Stimulated activated CD4-positive, alpha-beta T cell treated with anti-CD3 and anti-CD28 coated beads, TNF-alpha, amount 100 ng/mL, for 48 hours (primary cell): ENCODE measurements at places on chromosomes 3 and 15.
A peak's percentile ranks its signal among the peaks of the same experiment; 100 is the strongest.

DNA sequence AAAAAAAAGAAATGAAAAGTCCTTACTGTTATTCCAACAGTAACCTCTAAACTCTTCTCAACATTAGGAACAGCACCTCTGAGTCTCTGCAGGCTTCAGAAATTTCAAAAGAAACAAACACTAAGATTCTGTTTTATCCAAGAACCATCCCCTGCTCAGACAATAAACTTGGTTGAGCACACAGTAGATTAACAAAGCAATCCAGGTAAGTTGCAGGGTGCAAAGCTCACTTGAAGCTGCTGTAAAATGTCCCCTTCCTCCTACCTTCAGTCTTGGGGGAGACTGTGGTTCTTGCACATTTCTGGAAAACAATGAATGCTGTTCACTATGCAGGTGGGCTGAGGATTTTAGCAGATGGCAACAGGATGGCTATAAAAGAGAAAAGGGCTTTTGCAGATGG lies 484.1 kb downstream of the IGSF11 start:
- no peak for DNase-seq

- DNase-seq, result no peak
Measured at GRCh38 chr3:57434041-57434440, 110.1 kb downstream of the DNAH12 start.

- DNase-seq, result no peak
Measured at GRCh38 chr3:106125321-106125720, 256.5 kb upstream of the CBLB start.

GRCh38 chr3:176505878-176506621 lies 691.2 kb downstream of the TBL1XR1 start:
- no peak for DNase-seq

- no peak for DNase-seq
Measured at GRCh38 chr15:44763187-44763586, 26.9 kb downstream of the TRIM69 start.

- no peak for DNase-seq
Measured at GRCh38 chr3:176906046-176906905, 291.0 kb downstream of the TBL1XR1 start.

DNA sequence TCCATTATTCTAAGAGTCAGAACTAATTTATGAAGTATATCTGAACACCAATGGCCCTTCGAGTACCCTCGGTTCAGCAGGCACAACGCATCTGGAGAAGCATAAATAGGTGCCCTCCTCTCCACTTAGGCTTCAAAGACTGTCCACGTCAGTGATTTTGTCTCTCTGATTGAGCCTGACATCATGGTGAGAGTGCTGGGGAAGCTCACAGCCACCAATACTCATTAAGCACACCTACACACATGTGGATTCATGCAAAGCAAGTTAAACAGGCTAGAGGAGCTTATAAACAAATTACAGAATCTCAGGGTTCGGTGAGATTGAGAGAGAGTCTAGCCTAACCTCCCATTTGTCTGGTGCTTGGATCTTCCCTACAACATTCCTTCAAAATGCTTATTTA lies 3.6 kb downstream of the CLDN1 start:
- DNase-seq, result no peak

- DNase-seq, result no peak
Measured at GRCh38 chr3:41882956-41883355, 78.9 kb downstream of the ULK4 start.

DNA sequence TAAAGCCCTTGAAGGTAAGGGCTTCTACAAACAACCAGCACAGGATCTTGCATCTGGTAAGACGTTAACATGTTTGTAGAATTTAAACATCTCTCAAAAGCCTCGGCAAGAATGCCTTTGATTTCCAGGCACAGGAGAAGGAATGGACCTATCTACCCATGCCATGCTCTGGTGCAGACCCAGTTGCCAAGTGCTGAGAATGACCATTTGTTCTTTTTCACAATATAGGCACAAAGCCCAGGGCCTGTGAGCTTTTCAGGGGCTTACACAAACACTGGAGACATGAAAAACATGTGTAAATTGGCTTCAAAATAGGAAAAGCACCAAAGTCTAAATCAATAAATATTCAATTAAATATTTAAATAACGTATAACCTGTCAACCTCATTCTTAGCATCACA lies 266.9 kb upstream of the TTC14 start:
- no peak for DNase-seq

DNA sequence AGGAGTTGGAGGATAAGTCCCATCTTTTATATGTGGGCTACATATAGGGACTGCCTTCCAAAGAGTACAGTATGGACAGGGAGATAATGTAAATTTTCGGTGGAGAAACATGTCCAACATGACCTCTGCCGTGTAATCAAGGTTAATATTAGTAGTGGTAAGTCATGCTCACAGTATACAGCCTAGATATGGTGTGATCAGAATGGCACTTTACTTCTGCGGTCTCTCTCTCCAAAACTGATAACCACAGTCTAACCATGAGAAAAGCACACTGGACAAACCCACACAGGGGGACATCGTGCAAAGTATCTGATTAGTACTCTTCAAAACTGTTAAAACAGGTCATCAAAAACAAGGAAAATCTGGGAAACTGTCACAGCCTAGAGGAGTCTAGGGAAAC lies 66.6 kb upstream of the PLCL2 start:
- no peak for DNase-seq

DNA sequence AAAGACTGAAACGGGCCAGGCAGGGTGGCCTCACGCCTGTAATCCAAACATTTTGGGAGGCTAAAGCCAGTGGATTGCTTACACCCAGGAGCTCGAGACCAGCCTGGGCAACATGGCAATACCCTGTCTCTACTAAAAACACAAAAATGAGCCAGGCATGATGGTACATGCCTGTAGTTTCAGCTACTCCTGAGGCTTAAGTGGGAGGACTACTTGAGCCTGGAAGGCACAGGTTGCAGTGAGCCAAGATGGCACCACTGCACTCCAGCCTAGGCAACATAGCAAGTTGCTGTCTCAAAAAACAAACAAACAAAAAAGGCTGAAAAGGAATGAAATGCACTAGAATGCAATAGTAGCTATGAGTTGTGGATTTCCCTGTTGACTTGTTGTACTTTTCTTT lies 94.7 kb downstream of the STAG1 start:
- no peak for DNase-seq

GRCh38 chr3:40086890-40087883 lies 222.3 kb upstream of the EIF1B start:
- no peak for DNase-seq

- DNase-seq, result no peak
Measured at GRCh38 chr3:65170390-65171042, 482.7 kb upstream of the ADAMTS9 start.

GRCh38 chr3:149534671-149535332 lies 60.3 kb downstream of the TM4SF4 start:
- no peak for DNase-seq

DNA sequence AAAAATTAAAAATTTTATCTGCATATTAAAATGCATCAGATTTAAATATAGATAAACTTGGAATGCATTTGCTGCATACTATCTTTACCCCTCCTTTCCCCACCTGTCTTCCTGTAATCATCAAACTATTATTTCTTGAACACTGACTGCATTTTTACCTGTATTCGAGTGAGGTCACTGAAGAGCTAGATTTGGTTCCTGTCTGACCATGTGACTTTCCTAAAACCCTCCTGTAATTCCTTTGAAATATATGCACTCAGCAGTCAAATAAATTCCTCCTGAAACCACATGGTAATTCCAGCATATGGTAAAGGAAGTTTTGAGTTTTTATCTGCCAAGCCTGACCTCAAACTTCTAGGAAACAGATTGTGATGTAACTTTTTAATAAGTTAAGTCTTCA lies 445.6 kb upstream of the FRG2C start:
- no peak for DNase-seq

- DNase-seq, result no peak
Measured at GRCh38 chr3:127749787-127750225, 72.5 kb downstream of the MGLL start.

DNA sequence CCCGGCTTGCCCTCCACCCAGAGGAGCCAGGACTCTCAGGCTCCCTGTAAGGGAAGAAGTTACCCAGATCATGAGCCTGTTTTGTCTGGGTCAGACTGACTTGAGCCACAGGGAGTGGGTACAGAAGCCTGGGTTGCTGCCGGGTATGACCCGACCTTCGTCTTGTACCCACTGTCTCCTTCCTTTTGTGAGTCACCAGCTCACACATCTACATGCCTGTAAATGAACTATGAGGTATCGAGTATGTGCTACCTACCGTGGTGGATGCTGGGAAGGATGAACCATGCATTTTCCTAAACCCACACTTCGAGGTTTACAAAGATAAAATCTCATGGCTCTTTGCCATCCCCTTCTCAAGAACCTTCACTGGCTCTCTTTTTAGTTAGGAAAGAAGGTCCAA lies 56.9 kb downstream of the CACNA1D start:
- DNase-seq, result no peak

- no peak for DNase-seq
Measured at GRCh38 chr15:41978534-41978933, 6.2 kb upstream of the EHD4 start.

- no peak for DNase-seq
Measured at GRCh38 chr3:46007280-46007679, 11.7 kb upstream of the FYCO1 start.

DNA sequence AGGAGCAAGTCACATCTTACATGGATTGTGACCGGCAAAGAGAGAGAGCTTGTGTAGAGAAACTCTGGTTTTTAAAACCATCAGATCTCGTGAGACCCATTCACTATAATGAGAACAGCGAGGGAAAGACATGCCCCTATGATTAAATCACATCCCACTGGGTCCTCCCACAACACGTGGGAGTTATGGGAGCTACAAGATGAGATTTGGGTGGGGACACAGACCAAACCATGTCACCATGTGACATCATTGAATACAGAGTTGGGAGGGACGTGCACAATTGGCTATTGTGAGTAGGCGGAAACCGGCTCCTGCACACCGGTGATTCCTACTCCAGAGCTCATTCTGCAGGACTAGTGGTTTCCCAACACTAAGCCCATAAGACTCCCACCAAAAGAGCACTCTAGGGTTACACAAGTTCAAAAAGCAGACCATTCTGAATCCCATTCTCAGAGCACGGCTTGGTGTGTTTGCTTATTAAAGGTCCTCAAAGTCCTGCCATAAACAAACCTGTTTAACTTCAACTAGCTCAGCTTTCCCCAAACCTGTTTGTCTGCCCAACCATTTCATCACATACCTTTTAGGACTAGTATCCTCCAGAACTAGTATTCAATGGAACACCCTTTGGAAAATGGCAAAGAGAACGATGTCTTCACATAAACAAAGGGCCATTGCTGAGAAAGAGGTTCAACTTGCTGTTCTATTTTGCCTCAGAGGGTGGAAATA lies 167.6 kb downstream of the TLE3 start:
- DNase-seq, result no peak

- no peak for DNase-seq
Measured at GRCh38 chr3:104974316-104974715, 392.4 kb upstream of the ALCAM start.

DNA sequence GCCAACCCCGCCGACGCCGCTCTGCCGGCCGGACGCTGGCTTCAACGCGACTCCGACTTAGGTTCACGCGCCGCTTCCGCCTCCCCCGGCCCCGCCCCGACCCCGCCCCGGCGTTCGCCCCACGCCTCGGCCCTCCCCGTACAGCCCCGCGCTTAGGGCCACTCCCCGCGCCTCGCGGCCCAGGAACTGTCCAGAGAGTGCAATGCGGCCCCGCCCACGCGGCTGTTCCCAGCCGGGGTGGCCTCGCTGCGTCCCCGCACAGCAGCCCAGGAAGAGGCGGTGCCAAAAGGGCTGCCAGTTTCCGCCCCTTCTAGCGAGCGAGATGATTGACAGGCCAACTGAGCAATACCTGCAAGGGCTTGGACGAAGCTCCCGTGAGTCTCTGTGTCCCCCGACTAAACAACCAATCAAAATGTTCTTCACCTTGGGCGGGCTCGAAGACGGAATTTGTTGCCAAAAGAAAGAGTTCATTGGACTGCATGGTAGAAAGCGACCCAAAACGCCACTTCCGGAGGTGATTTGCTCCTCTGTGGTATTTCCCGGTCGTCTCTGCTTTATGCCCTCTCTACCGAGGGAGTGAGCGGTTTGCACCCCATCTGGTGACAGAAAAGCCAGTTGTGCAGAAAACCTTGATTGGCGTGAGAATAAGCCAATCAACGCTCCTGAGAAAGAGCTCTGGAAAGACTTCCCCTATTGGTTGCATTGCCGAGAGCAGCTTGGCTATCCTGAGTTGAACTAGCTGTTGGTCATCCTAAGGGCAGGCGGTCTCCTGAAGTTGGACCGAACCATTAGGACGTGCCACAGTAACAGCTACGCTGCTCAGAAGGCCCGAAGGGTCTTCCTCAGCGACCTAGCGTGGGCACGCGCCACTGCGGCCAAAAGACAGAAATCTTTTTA lies at the start of gene UBP1:
Gene UBP1, minus strand, starts transcription at position 78 of the 897 bp plus-strand sequence. CDS start 557 bp downstream, outside the sequence.
- peak; percentile 97 for DNase-seq
